Activated CD4-positive, alpha-beta memory T cell treated with anti-CD3 and anti-CD28 coated beads, Interleukin-2, amount 10 ng/mL, durations not matched to agents 7 days and 5 days (primary cell): ENCODE measurements at places on chromosomes 16 and 17.

- no peak for DNase-seq
Observed at GRCh38 chr16:14455573-14455972, 174.5 kb downstream of the PARN start.

GRCh38 chr16:11253009-11253994, 2.7 kb downstream of the SOCS1 start:
- DNase-seq, result peak; percentile 72

DNA sequence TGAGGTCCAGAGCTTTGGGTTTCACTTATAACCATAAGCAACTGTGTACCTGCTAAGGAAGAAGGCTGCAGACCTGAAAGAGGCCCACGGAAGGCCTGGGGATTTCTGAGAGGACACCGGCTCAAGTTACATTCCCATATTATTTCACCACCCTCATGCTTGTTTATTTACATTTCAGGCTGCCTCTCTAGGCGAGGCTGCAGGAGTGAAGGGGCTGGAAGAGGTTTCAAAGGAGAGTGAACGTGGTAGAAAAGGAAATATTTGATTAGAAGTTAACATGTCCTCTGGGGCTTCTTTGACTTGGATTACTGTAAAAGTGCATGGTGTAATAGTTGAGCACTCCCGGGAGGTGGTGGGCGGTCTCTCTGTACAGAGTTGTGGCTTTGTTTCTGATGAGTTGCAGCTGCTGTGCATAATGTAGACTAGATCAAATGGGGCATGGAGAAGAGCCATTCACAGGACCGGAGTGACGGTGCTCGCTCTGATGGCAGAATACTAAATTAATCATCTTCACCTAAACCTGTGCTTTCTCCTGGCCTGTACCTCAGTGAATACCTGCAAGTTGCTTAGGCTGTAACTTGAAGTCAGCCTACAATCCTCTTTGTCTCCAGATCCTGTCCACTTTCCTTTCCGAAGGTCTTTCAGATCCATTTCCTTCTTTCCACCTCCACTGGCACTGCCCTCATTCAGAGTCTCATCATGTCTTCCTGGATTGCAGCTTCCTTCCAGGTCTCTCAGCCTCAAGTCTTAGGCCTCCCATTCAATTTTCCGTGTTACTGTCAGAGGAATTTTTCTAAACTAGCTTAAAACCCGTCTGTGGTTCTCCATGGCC, 1.9 kb upstream of the CPD start:
- DNase-seq, result no peak

DNA sequence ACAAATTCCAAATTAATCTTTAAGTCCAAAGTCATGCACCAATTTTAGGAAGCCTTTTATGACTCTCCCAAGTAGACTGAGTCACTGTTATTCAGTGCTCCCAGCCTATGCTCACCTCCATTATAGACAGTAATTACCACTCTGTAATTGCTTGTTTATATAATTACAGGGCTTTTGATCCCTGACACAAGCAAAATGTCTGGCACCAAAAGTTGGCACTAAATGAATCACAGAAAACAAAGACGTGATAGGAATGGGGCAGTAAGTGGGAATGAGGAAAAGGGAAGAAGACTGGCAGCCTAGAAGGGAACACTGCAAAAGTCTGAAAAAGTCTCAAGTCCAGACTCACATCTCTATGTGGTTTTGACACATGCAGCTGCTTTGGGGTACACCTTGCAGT, 94.1 kb downstream of the SLC39A11 start:
- no peak for DNase-seq

- no peak for DNase-seq
Observed at GRCh38 chr17:32275060-32276042, 9.7 kb downstream of the RHBDL3 start.

DNA sequence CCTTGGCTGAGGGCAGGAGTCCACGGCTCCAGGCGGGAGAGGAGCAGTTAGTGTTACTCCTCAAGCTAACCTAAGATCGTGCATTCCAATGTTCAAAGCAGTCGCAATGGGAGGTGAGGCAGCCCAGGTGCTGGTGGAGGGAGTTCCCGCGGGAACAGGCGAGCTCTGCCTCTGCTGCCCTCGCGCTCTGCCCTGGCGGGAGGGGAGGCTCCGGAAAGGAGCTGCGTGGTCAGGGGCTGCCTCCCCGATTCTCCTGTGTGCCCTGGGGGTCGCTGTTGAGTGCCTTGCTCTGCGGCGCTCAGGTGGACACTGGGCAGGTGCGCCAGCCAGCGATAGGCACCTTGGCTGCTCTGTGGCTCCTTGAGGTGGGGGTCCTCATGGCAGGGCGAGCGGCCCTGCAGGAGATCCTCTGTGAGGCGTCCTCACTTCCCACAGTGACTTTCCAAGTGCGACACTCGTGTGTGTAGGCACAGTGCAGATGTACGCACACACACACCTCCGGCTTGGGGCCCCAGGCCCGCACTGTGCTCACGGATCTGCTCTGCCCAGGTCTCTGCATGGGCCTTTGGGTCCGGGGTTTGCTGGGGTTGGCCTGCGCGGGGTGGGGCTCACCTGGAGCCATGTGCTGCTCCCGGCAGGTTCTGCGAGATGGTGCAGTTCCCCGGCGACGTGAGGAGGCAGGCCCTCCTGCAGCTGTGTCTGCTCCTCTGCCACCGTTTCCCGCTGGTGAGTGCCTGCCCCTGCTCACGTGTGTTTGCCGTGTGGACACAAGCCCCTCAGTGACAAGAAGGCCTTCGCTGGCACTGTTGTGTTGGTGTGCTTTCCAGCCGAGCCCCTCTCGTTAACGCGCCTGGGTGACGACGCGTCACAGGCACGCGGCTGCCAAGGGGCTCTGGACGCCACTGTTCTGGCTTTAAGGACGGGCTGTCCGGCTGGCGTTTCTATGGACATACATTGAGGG, 97.9 kb upstream of the ZNF750 start:
- no peak for DNase-seq

- no peak for DNase-seq
Observed at GRCh38 chr16:48386559-48387312, 1.5 kb upstream of the SIAH1 start.

GRCh38 chr17:8494506-8495111, 58.9 kb downstream of the NDEL1 start:
- DNase-seq, result no peak
